ENCODE measurements at places on chromosomes 5 and 9.

- DNase-seq = no peak
Observed at GRCh38 chr5:17817990-17818389, 183.7 kb downstream of the TAF11L14 start.

- DNase-seq = no peak
Observed at GRCh38 chr9:134089972-134090371, 22.1 kb upstream of the BRD3 start.

DNA sequence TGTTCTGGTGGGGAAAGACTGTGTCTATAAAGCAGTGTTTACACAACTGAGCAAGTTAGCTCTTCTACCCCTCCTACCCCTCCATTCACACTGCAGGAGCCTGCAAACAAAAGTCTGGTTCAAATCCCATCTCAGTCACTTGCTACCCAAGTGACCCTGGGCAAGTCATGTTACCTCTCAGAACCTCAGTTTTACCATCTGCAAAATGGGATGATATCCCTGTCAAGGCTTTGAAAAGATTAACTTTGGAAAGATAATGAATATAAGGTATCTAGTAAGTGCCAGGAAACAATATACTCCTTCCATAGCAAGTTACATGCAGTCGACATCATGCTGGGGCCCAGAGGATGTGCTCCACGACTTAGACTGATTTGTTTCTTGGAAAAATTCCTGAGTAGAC, 161.5 kb downstream of the SEC61B start:
- no peak for DNase-seq

DNA sequence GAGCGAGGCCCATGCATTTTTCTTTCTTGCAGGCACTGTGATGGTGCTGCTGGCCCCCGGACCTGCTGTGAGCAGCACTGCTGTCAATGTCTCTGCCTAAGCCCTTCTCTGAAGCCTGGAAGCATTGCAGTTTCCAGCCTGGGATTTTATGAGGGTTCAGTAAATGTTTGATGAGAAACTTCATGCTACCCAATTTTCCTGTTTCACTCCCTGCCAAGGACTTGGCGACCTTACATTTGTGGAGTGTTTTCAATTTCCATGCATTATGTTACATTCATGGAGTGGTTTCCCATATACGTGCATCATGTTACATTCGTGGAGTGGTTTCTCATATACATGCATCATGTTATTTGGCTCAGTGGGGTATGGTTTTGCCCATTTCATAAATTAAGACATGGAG, 90.7 kb upstream of the PTCH1 start:
- no peak for DNase-seq

DNA sequence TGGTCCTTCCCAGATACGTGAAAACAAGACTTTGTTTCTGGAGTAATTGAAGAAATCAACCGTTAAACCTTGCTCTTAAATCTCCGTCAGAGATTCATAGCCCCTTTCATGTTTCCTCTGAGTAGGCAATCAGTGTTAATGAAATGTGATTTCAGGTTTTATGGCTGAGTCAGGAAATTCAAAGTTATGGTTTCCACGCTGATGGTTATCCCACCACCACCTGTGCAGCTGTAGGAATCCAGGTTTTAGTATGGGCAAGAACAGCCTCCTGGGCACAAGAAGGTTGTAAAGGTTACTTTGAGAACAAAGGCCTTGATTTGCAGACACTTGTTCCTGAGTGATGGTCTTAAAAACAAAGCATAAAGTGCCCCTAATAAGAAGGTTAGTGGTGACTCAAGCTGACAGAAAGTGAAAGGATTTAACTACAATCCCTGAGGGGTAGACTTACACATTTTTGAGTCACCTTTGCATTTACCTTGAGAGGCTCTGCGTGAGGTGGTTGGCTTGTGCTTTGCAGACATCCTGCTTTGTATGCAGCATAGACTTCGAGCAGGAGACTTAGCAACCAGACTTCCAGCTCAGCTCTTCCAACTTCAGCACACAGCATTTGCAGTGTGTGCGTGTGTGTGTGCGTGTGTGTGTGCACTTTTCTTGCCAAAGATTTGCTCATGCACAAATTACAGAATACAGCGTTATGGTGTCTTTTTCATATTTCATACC, 159.6 kb downstream of the TLE4 start:
- DNase-seq = no peak

All from trophoblast cell (in vitro differentiated cells and primary cell).